ENCODE measurements at places on chromosomes 1 and 21.

DNA sequence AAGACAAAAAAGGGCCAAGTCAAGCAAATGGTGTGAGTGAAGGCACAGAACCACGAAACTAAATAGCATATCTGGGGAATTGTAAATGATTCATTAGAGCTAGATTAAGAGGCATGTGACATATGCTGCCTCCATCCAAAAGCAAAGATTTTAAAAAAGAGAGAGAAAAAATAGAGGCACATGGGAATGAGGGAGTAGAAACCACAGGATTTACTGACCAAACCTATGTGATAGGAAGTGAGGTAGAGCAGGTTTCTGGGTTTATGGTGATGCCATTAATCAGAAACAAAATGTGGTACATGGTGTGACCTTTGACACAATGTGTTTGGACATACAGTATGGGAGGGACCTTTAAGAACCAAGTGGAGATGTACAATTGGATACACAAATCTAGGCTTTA, 13.6 kb downstream of the C1orf52 start:
- no peak for DNase-seq

- DNase-seq = no peak
Observed at GRCh38 chr1:228911225-228912210, 176.2 kb downstream of the RHOU start.

GRCh38 chr1:150109586-150109985, 40.1 kb upstream of the PLEKHO1 start:
- DNase-seq = no peak

DNA sequence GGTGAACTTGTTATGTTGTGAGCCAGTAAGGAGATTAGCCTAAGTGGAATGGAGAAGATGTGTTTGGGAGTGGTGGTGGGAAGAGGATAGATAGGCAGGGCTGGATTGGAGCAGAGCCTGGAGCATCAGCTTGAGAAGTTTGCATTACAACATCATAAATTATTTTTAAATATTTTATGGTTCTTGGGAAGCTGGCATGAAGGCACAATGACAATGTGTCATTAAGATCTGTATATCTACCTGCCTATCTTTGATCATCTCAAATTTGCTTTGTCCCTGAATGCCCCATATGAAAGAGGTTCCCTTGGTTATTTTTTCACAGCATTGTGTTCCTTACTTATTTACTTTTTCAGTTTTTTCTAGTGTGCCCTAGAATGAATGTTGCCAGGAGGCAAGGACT, 32.3 kb downstream of the HRNR start:
- DNase-seq = no peak

DNA sequence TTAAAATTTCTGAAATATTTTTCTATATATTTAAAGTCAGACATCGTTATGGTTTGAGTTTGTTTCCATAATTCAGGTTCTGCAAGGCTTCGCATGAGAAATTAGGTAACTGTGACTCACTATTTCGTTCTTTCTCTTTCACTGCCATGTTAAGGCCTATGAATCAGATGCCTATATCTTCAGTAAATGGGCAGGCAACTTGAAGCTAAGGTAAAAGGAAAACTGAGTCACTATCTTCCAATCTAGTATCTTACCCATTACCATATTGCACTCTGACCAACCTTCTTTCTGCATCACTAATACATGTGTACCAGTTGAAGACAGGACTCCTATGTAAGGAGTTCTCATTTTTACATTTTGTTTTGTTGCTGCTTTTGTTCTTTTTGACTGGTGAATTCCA, 37.8 kb downstream of the PYHIN1 start:
- DNase-seq = no peak

- no peak for DNase-seq
Observed at GRCh38 chr1:117607471-117607870, 1.6 kb downstream of the TENT5C start.

DNA sequence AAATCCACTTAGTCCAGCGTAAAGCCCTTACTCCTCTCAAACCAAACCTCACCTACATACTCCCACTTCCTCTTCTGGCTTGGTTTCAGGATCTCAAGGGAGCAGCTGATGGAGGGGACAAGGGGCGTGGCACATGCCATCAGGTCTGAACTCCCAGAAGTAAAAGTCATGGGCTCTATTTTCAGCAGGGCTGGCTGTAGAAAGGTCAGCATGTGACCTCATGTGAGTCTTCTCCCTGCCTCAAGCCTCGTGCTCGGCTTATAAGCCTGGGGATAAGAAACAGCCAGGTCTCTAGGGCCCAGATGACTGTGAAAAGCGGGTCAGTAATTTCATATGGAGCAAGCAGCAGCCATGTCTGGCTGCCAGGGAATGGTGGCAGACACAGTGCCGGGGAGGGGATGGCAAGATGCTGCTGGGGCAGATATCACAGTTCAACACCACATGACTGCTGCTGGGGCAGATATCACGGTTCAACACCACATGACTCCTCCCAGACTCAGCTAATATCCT, 227.9 kb downstream of the KCNH1 start:
- DNase-seq = no peak

GRCh38 chr1:2595261-2595811, 8.8 kb downstream of the PRXL2B start:
- no peak for DNase-seq

DNA sequence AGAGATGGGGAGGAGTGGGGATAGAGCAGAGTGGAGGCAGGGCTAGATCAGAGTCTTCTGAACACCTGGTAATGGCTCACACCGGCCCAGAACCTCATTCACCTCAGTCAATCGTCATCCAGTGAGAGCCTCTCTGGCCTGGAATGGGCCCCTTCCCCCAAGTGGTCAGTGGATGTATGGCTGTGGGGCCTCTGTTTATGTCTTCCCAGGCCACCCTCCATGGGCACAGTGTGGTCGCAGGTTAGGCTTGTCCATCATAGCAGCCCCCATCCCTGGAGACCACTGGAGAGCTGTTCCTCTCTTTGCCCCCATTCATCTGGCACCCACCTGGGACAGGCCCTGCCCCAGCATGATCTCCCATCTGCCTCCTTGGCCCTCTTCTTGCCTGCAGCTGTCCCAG, 29.6 kb upstream of the TENT5C start:
- DNase-seq = no peak

DNA sequence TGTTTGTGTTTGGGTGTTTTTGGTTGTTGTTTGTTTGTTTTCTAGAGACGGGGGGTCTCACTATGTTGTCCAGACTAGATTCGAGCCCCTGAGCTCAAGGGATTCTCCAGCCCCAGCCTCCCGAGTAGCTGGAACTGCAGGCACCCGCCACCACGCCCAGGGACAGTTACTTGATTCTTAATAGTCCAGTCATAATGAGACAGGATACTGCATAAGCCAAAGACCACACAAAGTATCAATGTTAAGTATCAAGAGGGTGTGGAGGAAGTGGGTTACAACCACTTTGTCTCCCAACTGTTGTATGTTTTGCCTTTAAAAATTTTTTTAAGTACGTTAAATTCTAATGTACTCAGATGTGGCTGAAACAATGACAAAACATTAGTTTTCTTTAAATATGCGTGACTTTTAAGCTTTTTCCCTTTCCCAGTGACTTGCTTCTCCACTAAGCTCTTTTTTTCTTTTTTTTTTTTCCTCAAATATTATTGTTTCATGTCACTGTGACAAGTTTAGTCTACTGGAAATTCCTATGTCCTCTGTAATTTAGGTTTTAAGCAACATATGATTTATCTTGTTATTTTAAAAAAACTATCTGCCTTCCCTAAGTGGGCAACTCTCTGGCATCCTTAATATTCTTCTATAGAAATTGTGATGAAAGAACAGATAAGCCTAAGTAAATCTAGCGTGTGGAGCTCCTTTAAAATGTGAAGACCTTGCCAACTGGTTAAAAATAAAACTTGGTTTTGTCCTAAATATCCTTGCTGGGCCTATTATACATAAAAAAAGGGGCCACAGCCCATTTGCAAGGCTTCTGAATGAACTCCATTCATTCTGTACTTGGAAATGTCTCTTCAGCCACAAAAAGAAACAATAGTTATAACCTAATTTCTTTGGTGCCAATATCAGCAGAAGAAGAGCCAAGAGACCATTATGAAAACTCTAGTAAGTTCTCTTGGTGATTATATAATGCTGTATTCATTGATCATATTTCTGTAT, 56.2 kb upstream of the DPH5 start:
- DNase-seq = no peak

DNA sequence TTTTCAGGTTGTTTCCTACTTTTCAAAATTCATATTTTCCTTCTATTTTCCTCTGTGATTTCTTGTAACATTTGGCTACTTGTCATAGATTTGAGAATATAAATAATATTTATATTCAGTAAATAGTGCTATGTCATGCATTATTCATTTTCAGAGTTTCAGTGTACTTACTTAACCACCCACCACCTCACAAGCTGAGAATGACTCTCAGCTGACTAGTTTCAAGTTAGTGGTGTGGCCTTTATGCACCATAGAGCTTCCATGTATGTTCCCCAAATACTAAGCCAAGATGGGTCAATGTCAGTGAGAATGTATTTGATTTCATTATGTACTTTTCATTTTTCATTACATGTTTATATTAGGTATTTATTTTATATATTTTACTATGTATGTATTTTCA, 56.9 kb upstream of the RGS1 start:
- DNase-seq = no peak

- no peak for DNase-seq
Observed at GRCh38 chr1:227351443-227351842, 33.2 kb upstream of the CDC42BPA start.

DNA sequence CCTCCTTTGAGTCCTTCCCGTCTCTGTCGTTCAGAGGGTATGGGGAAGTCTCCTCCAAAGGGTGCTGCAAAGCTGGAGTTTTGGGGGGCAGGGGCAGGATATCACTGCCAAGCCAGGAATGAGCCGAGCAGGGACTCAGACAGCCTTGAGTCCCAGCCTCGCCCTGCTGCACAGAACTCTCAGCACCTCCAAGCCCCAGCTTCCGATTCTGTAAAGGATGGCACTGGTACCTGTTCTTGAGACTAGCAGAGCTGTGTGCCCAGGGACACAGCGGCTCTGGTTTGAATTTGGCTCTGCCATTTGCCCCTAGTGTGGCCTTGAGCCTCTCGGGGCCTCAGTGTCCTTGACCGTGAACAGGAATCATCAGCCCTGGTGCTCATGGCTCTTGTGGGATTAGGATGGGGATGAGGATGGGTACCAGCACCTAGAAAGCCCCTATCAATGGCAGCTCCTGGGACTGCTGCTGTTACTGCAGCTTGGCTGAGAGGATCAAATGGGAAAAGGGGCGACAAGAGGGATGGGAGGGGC, 1.5 kb upstream of the FBLIM1 start:
- DNase-seq = no peak

DNA sequence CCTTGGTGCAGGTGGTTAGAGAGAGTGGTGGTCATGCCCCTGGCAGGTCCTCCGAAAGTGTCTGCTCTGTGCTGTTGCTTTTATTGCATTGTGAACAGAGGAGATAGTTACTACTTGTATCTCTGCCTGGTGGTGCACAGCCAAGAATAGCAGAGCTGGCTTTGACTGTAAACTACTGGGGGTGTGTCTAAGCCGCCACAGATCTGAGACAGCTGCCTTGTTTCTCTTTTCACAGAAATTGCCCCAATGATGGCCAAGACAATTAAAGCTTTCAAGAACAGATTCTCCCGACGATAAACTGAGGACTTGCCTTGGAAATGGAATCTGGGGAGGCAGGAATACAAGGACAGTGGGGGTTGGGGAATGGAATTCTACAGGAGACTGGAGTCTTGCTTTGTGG, 16.0 kb downstream of the ELOA start:
- no peak for DNase-seq

DNA sequence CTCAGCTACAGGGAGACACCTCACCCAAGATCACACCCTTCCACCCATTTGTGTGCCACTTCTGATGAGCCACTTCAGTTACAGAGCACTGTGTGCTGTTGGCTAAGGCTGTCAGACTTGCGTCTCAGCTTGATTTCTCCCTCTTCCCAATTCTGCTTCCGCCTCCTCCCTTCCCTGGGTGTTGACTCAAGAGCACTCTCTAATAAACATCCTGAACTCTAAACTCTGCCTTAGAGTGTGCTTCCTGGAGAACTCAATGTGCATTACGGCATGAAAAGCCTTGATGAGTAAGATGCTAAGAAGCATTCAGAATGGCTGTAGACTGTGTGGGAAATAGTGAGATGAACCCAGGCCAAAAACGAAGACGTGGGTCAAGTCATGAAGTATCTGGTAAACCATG, 54.9 kb upstream of the S1PR1 start:
- no peak for DNase-seq

DNA sequence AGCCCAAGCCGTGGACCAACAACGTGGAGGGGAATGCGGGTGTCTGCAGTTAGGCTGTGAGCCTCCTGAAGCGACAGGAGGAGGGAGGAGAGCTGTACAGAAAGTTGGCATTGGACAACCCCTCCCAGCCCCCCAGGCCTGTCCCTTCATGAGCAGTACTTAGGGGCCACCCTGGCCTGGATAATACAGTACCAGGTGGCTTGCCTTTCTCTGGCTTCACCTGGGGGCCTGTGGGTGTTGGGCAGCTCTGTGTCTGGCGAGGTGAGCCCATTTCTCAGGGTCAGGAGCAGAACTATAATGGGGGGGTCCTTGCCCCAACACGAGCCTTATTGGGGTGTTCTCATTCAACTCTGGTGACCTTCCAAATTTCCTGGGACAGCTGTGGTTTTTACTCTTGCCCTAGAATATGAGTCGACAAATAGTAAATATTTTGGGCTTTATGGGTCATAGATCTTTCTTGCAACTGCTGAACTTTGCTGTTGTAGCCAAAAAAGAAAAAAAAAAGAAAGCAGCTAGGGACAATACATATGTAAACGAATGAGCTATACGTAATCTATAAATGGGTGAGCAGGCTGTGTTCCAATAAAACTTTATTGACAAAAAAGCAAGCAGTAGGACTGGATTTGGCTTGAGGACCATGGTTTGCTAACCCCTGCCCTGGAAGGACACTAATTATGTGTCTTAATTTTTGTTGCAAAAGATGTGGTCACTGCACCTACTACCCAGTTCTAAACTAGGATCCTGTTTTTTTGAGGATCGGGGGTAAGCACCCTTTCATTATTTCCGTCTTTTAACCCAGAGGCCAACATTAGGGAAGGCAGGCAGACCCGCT, 11.4 kb downstream of the COQ8A start:
- no peak for DNase-seq

GRCh38 chr1:154557939-154558719, at the start of gene UBE2Q1:
Gene UBE2Q1, minus strand, starts transcription at chr1:154558662. Its CDS starts 109 bp downstream, at chr1:154558553.
- no peak for DNase-seq

All from AG09319 (cell line).